AG08396 (cell line): ENCODE measurements at places on chromosomes 5 and 9.

DNA sequence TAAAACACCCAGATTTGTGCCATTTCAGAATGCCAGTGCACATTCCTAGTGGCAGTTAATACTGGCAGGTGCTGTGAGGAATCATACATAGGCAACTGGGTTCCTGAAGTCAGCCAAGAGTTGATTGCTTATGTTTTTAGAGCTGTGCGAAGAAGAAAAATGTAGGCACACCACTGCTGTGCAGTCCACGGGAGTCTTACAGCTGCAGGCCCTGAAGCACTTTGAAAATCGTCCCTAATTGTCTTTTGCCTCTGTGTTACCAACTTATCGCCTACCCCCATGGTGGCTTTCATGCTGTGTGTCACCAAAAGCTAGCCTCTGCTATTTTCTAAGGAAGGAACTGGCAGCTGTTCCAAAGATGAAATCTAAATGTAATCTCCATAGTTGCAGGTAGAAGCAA, 263.9 kb downstream of the ARRDC3 start:
- DNase-seq = no peak

DNA sequence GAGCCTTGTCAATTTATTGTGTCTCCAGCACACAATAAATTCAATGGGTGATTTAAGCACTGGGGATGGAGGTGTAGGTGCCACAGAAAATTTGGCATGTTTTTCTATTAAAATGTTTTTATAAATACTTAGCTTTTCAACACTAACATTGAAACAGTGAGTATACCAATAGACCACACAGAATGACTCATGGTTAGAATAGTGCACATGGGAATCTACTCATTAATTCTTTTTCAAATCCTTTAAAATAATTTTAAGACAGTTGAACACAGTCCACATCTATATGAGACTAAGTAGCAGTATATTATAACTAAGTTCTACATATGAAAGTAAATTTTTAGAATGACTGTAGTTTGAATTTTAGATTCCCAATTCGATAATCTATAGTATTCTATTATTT, 67.1 kb downstream of the LNPEP start:
- no peak for DNase-seq

DNA sequence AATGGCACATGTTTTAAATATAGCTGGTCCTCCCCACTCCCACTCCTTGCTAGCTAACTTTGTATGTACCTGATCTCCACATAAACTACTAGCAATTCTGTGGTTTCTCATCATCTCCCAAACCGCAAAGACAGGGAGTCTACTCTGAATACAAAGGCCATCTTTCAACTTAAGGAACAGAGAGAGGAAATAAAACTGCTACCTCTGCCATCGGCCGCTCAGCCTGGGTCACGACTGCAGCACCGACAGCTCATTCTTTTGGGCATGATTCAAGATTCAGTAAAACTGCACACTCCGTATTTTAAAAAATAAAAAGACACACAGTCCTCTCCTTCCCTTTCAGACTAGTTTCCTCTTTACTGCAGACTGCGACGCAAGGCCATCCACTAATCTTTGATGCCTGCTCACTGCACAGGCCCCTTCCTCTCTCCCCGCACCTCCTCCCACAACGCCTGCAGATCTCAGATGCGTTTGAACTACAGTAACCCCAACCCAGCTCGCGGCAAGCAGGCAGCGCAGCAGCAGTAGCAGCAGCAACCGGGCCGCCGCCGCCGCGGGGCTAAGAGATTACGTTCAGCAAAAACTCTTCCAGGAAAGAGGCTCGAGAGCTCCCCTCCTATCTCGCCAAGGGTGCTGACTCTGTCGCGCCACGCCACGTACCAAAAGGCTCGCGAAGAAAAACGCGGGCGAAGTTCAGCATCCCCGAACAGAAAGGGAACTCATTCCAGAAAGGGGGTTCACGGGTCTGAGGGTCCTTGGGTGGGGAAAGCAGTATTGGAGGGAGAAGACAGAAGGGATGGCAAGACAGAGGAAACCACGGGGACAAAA, 1.5 kb downstream of the RNF145 start:
- DNase-seq = peak; percentile 79

- peak; percentile 17 for DNase-seq
These were observed 49.5 kb upstream of the CD180 start for GRCh38 chr5:67246108-67246507.

DNA sequence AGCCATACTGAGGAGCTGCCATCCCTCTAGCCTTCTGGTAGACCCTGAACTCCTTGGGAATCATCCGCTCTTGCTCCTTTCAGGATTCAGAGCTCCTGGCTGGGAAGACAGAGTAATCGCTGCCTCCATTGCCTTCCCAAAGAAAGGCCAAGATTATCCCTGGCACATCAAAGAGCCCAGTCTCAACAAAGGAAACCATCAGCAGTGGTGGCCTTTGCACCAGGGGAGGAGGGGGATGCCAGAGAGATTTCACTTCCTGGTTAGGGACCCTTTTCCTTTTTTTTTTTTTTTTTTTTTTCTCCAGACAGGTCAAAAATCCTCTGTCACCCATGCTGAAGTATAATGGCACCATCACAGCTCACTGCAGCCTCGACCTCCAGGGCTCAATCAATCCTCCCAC, 16.0 kb upstream of the ERGIC1 start:
- DNase-seq = no peak

DNA sequence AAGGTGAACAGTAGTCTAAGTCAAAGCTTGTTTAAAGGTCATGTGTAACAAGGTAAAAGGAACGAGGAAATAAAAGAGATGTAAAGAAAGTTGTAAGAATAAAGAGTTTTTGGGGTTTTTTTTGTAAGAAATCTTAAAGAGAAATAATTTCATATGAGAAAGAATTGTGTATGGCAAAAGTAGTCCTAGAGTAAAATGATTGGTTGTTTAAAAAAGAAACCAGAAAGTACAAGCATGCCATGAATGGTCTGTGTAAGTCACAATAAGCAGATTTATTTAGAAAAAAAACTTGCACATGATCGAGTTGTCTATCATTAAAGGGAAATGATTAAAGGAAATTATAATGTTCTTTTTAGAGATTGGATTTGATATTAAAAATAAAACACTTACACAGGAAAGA, 172.6 kb upstream of the TUSC1 start:
- no peak for DNase-seq

DNA sequence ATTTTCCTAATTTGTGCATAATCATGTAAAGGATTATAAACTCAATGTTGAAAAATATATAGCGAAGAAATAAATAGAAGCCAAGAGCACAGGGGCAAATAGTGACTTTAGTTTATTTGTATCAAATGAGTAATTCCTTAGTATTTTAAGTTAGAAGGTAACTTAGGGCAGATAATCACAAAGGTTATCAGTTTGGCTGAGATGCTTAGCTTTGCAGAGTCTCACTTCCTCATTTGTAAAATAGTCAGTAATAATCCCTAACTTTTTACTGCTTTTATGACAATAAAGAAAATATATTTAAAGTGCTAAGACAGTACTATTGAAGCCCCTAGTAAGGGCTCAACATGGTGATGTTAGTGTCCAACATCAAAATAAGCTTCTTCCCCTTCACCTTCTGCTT, 297.4 kb upstream of the TUSC1 start:
- DNase-seq = no peak

DNA sequence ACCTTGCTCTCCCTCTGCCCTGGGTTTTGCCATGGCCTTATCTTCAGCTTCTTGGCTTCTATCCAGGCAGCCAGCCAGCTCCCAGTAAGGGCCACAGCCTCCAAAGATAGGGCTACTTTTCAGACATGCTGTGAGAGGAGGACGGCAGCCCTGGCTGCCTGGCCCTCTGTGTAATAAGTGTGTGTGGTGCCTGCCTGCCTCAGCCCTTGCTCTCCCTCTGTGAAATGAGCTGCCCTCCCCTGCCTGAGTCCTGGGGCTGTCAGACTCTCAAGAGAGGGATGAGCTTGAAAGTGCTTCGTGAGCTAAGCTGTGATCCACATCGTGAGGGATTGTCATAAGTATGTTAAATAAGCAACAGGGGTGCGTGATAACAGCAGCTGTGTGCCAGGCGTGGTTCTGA, 8.1 kb downstream of the NDST1 start:
- peak; percentile 44 for DNase-seq

- DNase-seq = no peak
These were observed 243.0 kb upstream of the SLC24A2 start for GRCh38 chr9:20031836-20032235.

- peak; percentile 10 for DNase-seq
These were observed 32.4 kb downstream of the RAB24 start for GRCh38 chr5:177271113-177271512.

DNA sequence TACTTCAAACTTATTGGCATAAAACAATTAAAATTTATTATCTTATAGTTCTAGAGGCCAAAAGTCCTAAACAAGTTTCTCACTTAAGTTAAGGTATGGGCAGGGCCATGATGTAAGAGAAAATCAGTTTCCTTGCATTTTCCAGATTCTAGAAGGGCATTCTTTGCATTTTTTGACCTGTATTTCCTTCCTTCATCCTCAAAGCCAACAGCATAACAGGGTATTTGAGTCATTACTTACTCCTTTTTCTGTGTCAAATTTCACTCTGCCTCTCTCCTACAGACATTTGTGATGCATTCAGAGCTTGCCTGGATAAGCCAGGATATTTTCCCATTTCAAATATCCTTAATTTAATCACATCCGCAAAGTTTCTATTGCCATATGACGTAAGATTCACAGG, 1499.0 kb downstream of the EFNA5 start:
- no peak for DNase-seq

DNA sequence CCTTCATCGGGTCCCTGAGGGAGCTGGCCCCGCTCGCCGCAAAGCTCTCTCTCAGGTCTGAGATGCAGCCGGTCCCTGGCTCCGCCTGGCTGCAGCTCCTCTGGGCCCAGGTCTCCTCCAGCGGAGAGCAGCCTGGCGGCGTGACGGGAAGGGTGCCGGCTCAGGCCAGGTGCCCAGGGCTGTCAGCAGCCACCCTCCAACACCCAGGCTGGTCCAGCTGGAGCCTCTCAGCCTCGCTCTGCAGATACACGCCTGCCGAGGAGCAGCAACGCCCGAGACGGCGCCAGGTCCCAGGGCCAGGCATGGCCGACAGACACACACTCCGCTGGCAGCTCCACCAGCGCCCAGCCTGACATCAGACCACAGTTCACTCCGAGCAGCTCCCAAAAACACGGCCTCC, 25.6 kb downstream of the FAM163B start:
- no peak for DNase-seq

DNA sequence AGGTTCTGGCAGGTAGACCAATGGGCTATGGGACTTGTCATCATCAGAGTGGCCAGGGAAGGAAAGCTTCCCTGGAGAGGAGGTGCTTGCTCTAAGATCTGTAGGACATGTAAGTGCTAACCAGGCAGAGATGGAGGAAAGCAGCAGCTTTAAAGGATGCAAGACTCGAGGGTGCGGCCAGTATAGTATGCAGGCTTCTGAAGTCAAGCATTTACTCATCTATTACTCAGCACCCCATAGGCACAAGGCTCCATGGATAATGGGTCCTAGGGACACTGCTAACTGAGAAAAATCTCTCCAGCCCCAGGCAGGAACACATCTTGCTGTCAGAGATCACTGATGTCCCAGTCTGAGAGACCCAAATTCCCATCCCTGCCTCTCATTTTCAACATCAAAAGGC, 49.7 kb downstream of the WWC1 start:
- DNase-seq = no peak

DNA sequence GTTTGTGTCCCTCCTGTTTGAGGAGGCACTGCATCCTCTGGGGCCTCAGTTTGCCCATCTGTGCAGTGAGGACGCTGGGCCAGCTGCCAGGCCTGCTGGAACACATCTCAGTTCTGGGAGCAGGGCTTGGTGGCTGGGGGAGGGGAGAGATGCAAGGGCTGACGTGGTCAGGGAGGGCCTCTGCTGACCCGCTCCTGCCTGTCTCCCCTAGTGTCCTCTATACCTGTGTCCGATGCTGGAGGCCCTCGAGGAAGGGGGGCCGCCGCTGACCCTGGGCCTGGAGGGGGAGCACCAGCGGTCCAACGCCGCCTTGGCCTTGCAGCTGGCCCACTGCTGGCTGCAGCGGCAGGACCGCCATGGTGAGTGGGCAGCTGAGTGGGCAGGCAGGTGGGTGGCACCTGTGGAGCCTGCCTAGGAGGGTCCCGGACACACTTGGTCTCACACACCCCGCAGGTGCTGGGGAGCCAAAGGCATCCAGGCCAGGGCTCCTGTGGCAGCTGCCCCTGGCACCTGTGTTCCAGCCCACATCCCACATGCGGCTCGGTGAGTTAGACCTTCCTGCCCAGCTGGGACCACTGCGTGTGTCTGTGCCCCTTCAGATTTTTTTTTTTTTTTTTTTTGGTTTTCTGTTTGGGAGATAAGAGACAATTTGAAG, 5.8 kb downstream of the FPGS start:
- DNase-seq = no peak

- no peak for DNase-seq
These were observed 5.9 kb downstream of the ARSB start for GRCh38 chr5:78979117-78979742.

- DNase-seq = no peak
These were observed 59.5 kb upstream of the ERCC6L2 start for GRCh38 chr9:95815961-95816360.

GRCh38 chr9:91746904-91747303, 203.1 kb downstream of the ROR2 start:
- no peak for DNase-seq

DNA sequence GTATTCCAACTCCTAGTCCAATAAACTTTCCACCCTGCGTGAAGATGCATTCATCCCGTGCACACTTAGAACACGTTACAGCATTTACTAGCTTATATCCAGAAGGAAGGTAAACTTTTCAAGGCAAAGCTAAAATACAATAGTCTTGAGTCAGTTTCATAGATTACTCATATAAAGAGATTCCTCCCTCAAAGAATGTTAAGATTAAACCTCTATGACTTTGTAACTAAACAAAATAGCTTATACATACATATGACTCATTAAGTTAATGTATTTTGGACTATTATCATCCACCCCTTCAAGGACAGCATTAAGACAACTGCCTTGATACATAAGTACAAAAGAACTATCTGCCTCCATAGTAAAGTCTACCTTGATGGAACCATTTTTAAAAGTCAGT, 36.1 kb downstream of the TLE1 start:
- DNase-seq = no peak

DNA sequence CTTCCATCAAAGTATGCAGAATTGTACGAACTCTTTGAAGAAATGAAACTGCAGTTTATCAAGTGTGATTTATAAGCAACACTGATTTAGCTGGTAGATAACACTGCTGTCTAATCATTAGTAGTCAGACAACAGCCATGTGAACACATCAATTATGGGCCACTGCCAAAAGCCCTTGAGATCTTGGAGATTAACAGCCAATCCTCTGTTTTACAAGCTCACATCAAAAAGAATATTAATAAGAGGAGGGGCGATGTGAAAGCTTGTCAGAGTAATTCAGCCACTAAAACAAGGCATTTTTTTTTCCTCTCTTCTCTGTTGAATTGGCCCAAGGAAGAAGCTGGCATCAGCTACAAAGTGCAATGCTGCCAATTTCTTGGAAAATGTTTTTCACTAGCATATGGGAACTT, 28.1 kb downstream of the ZNF608 start:
- DNase-seq = no peak

DNA sequence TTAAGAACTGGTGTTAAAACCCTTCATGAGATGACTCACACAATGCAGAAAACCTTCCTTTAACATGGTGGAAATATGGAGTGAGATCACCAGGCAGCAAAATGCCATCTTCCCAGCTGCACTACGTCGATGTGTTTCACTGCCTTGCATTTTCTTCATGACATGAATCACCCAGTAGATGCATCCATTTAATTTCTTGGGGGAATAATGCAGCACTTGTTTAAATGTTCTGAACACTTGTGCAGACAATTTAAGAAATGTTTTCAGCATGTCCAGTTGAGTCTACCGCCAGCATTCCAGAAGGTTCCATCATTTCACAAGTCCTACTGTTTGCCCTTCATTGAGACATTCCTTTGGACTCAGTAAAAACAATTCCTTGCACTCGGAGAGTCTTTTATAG, 81.6 kb downstream of the ADAMTS16 start:
- DNase-seq = no peak

GRCh38 chr5:41574391-41574790, 64.0 kb upstream of the PLCXD3 start:
- no peak for DNase-seq
